ENCODE measurements at places on chromosomes 11 and 22.

DNA sequence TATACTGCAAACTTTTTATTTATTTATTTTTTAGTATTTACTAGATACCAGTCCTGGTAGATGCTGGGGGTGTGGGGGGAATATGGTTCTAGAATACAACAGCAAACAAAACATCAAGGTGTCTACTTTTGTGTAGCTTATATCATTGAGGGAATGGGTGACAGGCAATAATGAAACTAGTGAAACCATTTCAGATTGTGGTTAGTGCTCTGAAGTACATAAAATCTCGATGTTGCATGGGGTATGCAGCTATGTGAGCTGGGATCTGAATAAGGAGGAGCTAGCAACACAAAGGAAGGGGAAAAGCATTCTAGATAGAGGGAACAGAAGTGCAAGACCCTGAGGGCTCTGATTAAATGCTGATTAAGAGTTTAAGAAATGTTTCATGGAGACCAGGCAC, 103.5 kb downstream of the WT1 start:
- no peak for DNase-seq

- no peak for DNase-seq
These were observed 1.2 kb upstream of the NRXN2 start for GRCh38 chr11:64723907-64724862.

GRCh38 chr22:20156611-20157429, 6.0 kb upstream of the CCDC188 start:
- peak; percentile 49 for DNase-seq

- DNase-seq: no peak
These were observed 33.2 kb downstream of the SPATA19 start for GRCh38 chr11:133811850-133812685.

GRCh38 chr11:71322192-71322735, 69.9 kb upstream of the SHANK2 start:
- no peak for DNase-seq

DNA sequence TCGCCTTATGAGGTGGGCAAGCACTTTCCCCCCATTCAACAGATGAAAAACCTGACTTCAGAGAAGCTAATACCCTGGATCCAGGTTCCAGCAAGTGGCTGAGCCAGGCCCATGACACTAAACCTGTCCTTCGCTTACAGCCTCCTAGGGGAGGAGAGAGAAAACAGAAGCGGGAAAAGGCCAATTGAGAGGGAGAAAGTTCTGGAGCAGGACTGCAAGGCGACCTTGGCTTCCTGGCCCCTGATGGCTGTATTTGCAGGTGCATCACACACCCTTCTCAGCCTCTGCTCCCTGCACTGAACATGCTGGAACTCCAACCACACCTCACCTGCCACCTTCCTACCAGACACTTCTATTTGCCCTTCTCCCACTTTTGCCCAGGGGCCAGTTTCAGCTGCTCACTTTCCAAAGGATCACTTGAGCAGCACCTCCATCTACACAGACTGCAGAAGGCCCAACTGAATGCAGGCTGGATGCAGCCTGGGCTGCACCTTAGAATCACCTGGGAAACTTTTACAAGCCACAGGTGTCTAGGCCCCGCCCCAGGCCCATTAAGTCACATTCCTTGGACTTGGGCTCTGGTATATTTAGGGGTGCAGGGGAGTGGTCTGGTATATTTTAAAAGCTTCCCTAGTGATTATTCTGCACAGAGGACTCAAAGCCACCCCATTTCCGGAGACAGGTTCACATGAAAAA, 14.3 kb upstream of the ADA2 start:
- no peak for DNase-seq

DNA sequence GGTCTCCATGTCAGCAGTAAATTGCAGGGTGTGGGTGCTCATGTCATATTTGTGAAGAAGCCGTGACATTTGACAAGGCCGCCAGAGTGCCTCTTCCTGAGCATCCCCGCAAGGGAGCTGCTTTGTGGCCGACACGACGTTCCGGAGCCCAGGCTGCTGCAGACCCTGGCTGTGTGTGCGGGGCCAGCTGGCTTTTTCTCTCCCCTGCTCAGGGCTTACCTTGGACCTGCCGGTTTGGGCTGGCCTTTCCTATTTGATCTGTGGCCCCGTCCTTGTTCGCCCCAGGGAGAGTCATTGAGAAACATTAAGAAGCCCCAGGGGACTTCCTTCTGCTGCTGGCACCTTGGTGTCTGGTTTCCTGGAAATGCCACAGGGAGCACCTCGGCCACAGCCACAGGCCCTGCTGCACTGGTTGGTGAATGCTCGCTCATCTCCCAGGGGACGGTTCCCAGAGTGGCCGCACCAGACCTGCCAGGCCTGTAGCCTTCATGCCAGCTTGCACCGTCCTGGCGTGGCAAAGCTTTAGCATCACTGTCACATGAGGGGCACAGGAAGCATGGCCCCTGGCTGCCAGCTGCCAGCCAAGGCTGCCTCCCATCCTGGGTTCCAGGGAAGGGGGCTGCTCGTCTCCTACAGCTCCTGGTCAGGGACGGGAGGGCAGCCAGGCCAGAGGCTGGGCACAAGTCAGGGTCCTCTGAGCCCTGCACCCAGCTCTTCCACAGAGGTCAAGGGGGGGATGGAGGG, 5.4 kb downstream of the GRK2 start:
- peak; percentile 44 for DNase-seq

DNA sequence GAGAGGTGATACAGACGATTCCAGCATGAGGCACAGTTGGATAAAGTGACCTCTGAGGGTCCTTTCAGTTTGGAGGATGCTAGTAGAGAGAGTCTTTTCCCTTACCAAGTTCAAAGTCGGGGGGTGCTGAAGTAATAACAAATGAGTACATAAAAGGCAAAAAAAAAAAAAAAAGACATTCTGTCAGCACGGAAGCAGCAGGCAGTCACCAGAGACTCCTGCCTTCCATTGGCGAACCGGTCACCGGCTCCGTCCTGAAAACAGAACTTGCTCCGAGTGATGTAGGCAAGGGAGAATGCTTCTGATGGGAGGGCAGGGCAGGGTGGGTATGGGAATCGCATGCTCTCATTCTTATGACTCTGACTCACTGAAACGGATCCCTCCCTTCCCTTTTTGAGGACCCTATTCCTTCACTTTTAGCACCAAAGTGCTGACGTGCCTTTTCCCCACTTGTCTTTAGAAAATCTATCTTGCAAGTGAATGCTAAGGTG, 65.9 kb downstream of the PRR5L start:
- no peak for DNase-seq

- DNase-seq: no peak
These were observed 5.0 kb downstream of the ASCL2 start for GRCh38 chr11:2265396-2265795.

Data from C1 segment of cervical spinal cord (tissue), 14 donors.